Stimulated activated CD8-positive, alpha-beta memory T cell treated with anti-CD3 and anti-CD28 coated beads, Interleukin-7, amount 100 ng/mL, for 1 hour (primary cell): ENCODE measurements at places on chromosomes 1 and 21.
A peak's percentile ranks its signal among the peaks of the same experiment; 100 is the strongest.

DNA sequence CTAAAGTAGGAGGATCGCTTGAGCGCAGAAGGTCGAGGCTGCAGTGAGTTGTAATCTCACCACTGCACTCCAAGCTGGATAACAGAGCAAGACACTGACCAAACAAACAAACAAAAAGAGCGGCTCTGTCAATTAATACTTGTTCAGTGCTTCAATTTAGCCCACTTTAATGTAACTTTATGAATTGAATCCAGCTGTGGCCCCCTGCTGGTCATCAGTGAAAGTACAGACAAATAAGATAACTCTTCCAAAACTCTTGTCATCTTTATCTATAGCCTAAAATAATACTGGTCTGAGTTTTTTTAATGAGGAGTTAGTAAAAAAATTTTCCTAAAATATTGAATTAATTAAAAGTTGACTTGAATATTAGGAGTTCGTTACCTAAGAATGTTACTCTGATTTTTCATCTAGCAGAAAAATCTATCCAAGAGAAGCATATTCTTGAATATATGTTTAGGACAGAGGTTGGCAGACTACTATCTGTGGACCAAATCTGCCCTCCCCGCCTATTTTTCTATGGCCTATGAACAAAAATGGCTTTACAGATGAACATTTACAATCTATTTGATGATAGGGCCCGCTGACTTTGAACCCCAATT lies 26.1 kb downstream of the ATP5PF start:
- peak; percentile 18 for DNase-seq

DNA sequence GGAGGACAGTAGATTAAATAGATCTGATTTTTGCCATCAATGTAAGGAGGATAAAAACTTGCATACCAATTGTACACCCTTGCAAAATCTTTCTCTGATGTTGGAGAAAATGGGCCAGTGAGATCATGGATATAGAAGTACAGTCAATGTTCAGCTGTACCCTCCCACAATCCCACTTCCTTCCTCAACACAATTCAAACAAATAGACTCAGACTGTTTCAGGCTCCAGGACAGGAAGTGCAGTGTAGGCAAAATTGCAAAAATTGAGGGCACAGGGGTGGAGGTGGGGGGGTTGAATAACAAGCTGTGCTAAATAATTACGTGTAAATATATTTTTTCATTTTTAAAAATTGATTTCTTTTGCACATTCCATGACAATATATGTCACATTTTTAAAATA lies 3.9 kb upstream of the IFI44 start:
- no peak for DNase-seq

- DNase-seq: no peak
Measured at GRCh38 chr1:168556647-168557046, 12.8 kb upstream of the XCL2 start.

DNA sequence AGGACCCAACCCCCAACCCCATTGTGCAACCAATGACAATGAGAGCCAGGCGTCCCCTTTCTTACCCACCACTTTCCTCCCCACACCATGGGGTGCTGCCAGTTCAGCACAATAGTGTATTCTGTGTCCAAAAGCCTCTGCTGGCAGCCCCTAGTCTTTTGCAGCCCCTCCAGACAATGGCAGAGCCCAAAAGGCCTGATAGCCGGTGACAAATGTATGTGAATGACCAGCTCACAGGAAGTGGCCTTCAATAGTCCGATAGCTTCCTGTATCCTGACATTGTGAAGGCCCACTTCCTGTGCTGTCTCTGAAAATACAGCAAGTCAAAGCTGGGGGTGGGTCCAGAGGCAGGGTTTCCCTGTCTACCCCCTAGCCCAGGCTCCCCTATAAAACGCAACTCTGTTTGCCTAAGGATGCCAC lies 16.6 kb downstream of the SMIM12 start:
- no peak for DNase-seq
